ENCODE measurements at places on chromosomes 12 and 14. TPM values are rescaled to one million over a fixed set of nuclear protein-coding genes. Genes with fewer than 3 reads are reported as not detected.
A peak's percentile ranks its signal among the peaks of the same experiment; 100 is the strongest.

Gene HOXC11
- not detected for total RNA-seq

Gene CDKN3
- total RNA-seq: 3.0 TPM

Gene MYH6
- not detected for total RNA-seq

Gene EIF2S3B
- 2.0 TPM for total RNA-seq

Gene NRXN3
- total RNA-seq: not detected

Gene KRT72
- total RNA-seq: 104 TPM

Gene HOXC12
- not detected for total RNA-seq

Gene SMIM41
- not detected for total RNA-seq

Gene CCDC175
- not detected for total RNA-seq

Gene ZNF140
- 29.9 TPM for total RNA-seq

DNA sequence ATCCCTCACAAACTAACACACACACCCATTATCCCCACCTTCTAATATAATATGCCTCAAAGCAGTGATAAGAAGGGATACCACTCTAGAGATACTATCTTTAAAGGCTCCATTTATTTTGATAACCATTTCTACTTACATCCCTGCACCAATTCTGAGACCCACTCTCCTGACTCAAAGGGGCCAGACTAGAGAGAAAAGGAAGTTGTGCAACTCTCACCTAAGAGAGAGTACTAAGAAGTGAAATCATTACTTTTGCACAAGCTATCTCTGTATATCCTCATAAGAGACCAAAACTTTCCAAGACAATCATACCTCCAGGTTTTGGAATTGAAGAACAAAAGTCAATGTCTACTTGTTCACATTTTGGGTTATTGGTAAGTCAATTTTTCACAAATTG, 45.4 kb upstream of the USP15 start:
- no peaks in the 10 kb centered on the region for H3K27me3 ChIP-seq
- peaks cover 22% of the 10 kb centered on the region for H3K4me1 ChIP-seq
- H3K36me3 ChIP-seq: no peaks in the 10 kb centered on the region
- no peak for DNase-seq
- H3K27ac ChIP-seq: no peak overlapping the region

GRCh38 chr12:72075891-72076557, 137.4 kb downstream of the TPH2 start:
- no peak overlapping the region for H3K27ac ChIP-seq
- no peaks in the 10 kb centered on the region for H3K27me3 ChIP-seq
- H3K4me1 ChIP-seq: no peaks in the 10 kb centered on the region
- DNase-seq: no peak

DNA sequence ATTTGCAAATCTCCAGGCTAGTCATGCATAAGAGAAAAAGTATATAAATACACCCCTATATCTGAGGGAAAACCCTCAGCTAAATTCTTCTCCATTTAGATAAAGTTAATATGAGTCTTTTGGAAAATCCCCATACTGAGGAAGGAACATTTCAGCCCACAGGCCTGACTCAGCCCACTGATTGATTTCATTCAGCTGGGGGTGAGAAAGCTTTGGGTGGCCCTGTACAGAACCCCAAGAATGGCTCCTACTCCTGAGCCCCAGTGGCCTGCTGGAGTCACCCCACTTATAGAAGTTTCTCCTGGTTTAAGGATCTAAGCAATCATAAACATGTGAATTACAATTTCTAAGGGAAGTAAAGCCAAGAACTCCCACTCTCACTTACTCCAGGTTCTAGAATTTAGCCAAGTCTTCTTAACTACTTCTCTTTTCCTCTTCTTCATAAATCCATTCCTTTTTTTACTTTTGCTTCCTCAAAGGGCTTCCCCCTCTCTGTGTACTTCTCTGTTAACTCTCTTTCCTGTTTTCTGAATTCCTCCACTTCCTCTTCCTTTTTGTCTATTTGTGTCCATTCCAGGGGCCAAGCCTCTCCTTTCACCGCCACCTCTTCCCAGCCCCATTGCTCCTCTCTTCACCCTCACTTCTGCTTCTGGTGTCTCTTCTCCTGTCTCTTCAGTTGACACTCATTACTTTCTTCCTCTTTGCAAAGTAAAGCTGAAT, 21.0 kb downstream of the RTN1 start:
- H3K27ac ChIP-seq: no peak overlapping the region
- H3K4me3 ChIP-seq: no peak overlapping the region
- H3K27me3 ChIP-seq: no peaks in the 10 kb centered on the region
- no peak for DNase-seq
- no peaks in the 10 kb centered on the region for H3K36me3 ChIP-seq

GRCh38 chr12:92605621-92606170, 97.1 kb upstream of the PLEKHG7 start:
- no peak for DNase-seq
- no peaks in the 10 kb centered on the region for H3K36me3 ChIP-seq
- H3K4me1 ChIP-seq: no peaks in the 10 kb centered on the region
- H3K27me3 ChIP-seq: no peaks in the 10 kb centered on the region
- no peak overlapping the region for H3K4me3 ChIP-seq
- H3K27ac ChIP-seq: no peak overlapping the region

DNA sequence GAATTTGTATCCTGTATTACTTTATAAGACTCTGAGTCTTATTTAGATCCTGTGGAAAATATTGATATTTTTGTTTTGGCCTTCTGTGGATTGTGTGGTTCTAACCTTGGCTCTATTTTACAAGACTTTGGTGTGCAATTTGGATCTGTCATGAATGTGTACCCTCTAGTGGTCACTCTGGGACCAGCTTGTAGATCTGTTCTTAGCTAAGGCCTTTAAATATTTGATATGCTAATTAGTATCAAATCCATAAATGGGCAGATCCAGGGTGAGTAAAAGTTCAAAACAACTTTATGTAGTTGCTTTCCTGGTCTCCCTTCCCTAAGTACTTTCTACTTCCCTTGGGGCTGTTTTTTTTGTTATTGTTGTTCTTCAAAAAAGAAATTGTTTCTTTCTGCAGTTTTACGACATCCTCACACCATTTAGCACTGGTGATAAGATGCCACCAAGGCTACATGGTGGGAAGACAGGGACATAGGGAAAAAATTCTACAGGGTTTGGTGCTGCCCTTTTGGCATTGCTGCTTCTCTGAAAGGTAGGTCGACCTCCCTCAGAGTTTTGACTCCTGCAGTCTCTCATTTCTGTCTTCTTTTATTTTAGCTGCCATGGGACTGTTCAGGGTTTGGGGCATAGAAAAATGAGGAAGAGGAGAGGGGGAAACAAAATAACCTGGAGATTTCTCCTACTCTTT, 238.5 kb downstream of the GPHN start:
- no peak overlapping the region for H3K27ac ChIP-seq
- H3K4me1 ChIP-seq: no peaks in the 10 kb centered on the region
- no peak overlapping the region for H3K4me3 ChIP-seq

DNA sequence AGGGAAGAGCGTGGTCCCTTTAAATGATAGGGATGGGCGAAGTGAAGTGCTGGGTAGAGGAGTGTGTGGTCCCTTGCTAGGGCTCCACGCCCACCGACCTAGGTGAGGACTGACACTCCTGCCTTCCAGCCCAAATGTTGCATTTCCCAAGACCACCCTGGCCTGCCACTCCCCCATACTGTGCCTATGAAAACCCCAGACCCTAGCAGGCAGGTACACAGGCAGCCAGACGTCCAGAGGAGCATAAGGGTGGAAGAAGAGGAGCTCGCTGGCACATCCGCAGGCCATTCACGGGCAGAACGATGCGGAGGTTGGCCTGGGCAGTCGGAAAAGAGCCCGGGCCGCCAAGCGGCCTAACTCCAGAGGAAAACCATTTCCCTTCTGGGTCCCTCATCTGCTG, 817 bp upstream of the IPO8 start:
- peak overlapping the region; percentile 94 for H3K4me3 ChIP-seq
- peak overlapping the region; percentile 78 for H3K27ac ChIP-seq
- peaks cover 22% of the 10 kb centered on the region for H3K4me1 ChIP-seq
- DNase-seq: no peak
- H3K36me3 ChIP-seq: peaks cover 9% of the 10 kb centered on the region
- no peaks in the 10 kb centered on the region for H3K27me3 ChIP-seq

DNA sequence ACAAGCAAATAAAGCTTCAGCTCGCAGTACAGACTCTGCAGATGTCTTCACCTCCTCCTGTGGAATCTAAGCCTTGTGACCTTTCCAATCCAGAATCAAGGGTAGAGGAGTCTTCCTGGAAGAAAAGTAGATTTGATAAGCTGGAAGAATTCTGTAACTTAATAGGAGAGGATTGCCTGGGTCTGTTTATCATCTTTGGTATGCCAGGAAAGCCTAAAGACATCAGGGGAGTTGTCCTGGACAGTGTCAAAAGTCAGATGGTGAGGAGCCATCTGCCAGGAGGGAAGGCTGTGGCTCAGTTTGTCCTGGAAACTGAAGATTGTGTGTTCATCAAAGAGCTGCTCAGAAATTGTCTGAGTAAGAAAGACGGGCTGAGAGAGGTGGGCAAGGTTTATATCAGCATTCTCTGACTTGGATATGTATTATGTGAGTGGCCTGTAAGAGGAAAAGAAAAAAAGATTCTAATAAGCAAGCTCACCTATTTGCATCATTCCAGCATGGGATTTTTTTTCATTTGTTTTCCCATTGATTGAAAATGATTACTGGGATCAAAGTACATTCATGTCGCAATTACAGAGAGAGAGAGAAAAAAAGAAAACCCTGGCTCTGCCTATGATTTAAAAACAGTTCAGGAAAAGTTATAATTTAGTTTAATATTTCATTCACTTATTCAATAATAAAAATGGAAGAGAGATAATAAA, 767 bp downstream of the REP15 start:
- no peaks in the 10 kb centered on the region for H3K36me3 ChIP-seq
- no peaks in the 10 kb centered on the region for H3K4me1 ChIP-seq

DNA sequence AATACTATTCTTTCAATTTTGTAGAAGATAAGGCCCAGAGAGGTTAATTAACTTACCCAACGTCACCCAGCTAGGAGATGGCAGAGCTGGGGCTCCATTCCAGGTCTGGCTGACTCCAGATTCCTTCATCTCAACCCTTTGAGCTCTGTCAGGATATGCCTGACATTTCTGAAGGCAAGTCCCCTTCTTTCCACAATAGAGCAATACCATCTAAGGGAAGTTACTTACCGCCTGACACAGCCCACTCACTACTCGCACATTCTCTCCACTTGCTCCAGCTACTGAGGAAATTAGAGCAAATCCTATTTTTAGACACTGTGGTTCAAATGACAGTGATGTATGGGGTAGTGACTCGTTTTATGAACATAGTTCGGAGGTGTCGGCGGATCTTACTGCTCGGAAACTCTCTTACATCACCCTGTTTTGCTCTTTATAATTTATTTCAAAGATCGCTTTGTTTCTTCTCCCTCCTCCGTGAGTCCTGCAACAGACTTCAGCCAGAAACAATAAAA, 2.0 kb upstream of the WSCD2 start:
- no peak overlapping the region for H3K27ac ChIP-seq
- H3K27me3 ChIP-seq: peaks cover 6% of the 10 kb centered on the region
- no peaks in the 10 kb centered on the region for H3K4me1 ChIP-seq
- no peaks in the 10 kb centered on the region for H3K36me3 ChIP-seq

DNA sequence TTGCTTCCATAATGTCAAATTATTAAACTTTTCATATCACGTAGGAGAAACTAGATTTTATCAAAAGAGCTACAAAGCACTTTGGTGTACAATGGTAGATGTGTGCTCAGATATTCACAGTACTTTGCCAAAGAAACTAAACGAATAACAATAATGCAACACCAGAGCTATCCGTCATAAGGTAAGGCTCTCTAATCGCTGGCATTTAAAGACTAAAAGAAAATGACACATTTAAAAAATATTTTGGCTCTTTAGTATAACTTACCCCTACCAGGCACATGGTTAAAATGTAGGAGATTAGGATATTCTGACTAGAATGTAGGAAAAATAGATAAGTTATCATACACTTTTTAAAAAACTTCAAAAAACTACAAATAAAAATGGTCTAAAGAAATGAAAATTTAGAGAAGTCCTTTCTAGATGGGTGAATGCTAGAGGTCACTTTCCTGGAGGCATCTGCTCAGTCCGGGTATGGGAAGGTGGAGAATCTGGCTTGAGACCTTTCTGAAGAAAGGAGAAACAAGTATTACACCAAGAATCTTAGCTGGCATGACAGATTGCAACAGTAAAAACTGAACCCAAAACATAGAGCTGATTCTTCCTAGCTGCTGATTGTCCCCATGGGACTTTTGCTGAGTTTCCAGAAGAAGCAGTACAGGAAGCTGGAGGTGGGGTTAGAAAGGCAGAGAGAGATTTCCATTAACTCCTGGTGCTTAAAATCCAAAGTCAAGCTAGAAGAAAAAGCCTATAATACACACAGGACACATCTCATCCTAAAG, 67.9 kb downstream of the FAR2 start:
- H3K27ac ChIP-seq: no peak overlapping the region
- no peaks in the 10 kb centered on the region for H3K36me3 ChIP-seq
- no peaks in the 10 kb centered on the region for H3K27me3 ChIP-seq
- DNase-seq: no peak
- no peaks in the 10 kb centered on the region for H3K4me1 ChIP-seq

DNA sequence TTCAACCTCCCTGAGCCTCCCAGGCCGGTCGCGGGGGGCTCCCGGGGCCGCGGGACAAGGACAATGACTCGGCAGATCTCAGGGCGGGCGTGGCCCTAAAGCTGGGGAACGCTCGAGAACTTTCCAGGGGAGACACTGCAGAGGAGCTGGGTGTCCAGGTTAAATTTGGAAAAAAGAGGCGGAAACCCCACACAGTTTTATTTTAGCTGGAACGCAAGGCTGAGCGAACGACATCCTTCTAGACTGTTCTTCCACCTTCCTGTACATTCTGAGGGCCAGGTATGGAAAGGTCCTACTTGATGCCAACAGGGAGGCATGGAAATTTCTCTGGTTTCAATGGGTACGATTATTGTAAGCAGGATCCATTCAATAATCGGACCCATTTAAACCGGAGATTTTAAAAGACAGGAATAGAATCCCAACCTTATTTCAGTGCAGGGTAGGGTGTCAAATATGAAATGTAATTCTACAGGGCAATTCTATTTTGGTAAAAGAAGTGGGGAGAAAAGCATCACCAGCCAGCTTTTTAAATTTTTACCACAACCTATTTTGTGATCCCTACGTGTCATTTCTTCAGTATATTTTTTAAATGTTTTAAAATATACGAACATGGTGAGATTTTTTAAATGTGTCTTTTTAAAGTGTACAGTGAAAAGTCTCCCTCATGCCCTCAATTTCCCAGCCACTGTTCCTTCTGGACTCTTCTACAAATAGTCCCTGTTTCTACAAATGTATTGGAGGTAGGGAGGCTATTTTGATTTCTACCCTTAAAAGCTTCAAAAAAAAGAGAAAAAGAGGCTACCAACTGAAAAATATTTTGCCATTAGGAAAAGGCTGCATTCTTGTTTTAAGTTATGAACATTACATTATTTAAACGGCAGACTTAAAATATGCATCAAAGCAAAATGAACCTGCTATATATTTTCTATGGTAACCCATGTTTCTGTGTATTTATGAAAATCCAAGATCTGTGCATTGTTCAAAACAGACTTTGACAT, 1.1 kb upstream of the UBC start:
- H3K4me1 ChIP-seq: peaks cover 48% of the 10 kb centered on the region
- peaks cover 7% of the 10 kb centered on the region for H3K36me3 ChIP-seq
- no peak for DNase-seq

GRCh38 chr12:81520064-81520945, 238.8 kb downstream of the PPFIA2 start:
- no peak for DNase-seq
- no peaks in the 10 kb centered on the region for H3K4me1 ChIP-seq
- H3K4me3 ChIP-seq: no peak overlapping the region
- H3K36me3 ChIP-seq: no peaks in the 10 kb centered on the region

GRCh38 chr14:66540038-66540437, 32.1 kb downstream of the GPHN start:
- H3K4me3 ChIP-seq: no peak overlapping the region
- no peak for DNase-seq
- H3K27ac ChIP-seq: no peak overlapping the region
- H3K36me3 ChIP-seq: no peaks in the 10 kb centered on the region

- no peaks in the 10 kb centered on the region for H3K27me3 ChIP-seq
- H3K36me3 ChIP-seq: no peaks in the 10 kb centered on the region
- no peak for DNase-seq
- H3K27ac ChIP-seq: no peak overlapping the region
Measured at GRCh38 chr14:61197416-61197815, 83.7 kb downstream of the TMEM30B start.
